ENCODE measurements at places on chromosomes 12 and 14.

- no peak for DNase-seq
Measured at GRCh38 chr14:23114120-23114458, 5.0 kb downstream of the CEBPE start.

- DNase-seq = no peak
Measured at GRCh38 chr14:24108336-24108874, 6.2 kb upstream of the DCAF11 start.

DNA sequence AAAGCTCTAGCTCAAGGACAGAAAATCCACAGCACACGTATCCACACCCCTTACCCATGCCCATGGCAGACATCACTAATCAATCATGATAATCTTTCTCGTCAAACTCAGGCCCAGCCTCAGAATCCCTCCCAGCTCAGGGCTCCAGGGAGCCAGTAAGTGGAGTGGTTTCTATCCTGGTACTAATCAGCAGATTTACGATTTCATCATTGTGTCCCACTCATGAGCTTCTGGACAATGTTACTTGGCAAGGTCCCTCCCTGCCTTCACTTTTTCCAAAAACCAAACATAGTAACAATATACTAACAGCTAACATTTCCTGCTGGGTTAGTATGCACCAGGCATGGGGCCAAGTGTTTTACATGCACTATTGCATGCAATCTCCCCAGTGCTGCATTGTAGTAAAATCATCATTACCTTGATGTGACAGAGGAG lies 45.8 kb upstream of the NCOR2 start:
- DNase-seq = no peak

- no peak for DNase-seq
Measured at GRCh38 chr12:77800501-77800900, 30.2 kb upstream of the NAV3 start.

All from HTR-8/SVneo (cell line).